Thyroid gland (tissue), 4 donors: ENCODE measurements at places on chromosomes 11 and 22. TPM values are rescaled to one million over a fixed set of nuclear protein-coding genes. Genes with fewer than 3 reads are reported as not detected.

DNA sequence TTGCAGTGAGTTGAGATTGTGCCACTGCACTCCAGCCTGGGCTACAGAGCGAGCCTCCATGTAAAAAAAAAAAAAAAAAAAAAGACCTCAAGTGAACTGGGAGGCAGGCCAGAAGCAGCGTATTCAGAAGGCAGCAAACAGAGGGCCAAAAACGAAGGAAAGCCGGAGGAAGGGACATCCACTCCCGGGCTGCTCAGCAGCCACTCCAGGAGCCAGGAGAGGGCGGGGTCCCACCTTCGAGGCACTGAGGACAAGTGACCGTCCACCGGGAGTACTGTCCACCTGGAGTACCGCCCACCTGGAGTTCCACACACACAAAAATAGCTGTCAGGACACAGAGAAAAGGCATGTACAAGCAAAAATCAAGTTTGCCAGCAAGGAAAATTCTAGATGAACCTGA lies 5.5 kb downstream of the TOLLIP start:
- peaks cover 51% of the 10 kb centered on the region for H3K4me1 ChIP-seq
- H3K27ac ChIP-seq: peak overlapping the region; percentile 48
- H3K27me3 ChIP-seq: no peaks in the 10 kb centered on the region
- DNase-seq: peak; percentile 81
- H3K36me3 ChIP-seq: no peaks in the 10 kb centered on the region

GRCh38 chr11:78253797-78254196 lies 65.1 kb downstream of the USP35 start:
- H3K4me3 ChIP-seq: no peak overlapping the region
- DNase-seq: no peak
- no peaks in the 10 kb centered on the region for H3K36me3 ChIP-seq
- H3K27ac ChIP-seq: no peak overlapping the region
- no peaks in the 10 kb centered on the region for H3K27me3 ChIP-seq

- peaks cover 38% of the 10 kb centered on the region for H3K4me1 ChIP-seq
- H3K4me3 ChIP-seq: no peak overlapping the region
- no peaks in the 10 kb centered on the region for H3K27me3 ChIP-seq
- H3K27ac ChIP-seq: no peak overlapping the region
- peak; percentile 52 for DNase-seq
These were observed 115.6 kb downstream of the SGSM3 start for GRCh38 chr22:40485813-40486667.

DNA sequence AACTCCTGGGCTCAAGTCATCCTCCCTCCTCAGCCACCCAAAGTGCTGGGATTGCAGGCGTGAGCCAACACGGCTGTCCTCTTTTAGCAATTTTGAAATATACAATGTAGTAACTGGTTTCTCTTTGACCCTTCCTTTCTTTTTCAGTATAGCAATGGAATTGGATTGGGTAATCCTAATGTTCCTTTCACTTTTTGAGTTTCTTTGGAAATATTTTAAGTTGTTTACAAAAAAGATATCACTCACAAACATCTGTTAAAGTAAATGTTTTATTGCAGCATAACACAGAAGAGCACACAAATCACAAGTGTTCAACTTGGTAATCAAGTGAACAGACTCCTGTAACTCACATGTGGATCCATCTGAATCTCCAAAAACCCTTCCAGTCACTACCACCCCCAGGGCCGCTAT lies 44.6 kb upstream of the EP300 start:
- H3K27ac ChIP-seq: no peak overlapping the region
- no peaks in the 10 kb centered on the region for H3K27me3 ChIP-seq
- peaks cover 5% of the 10 kb centered on the region for H3K4me1 ChIP-seq
- H3K36me3 ChIP-seq: no peaks in the 10 kb centered on the region
- DNase-seq: no peak
- H3K4me3 ChIP-seq: no peak overlapping the region

DNA sequence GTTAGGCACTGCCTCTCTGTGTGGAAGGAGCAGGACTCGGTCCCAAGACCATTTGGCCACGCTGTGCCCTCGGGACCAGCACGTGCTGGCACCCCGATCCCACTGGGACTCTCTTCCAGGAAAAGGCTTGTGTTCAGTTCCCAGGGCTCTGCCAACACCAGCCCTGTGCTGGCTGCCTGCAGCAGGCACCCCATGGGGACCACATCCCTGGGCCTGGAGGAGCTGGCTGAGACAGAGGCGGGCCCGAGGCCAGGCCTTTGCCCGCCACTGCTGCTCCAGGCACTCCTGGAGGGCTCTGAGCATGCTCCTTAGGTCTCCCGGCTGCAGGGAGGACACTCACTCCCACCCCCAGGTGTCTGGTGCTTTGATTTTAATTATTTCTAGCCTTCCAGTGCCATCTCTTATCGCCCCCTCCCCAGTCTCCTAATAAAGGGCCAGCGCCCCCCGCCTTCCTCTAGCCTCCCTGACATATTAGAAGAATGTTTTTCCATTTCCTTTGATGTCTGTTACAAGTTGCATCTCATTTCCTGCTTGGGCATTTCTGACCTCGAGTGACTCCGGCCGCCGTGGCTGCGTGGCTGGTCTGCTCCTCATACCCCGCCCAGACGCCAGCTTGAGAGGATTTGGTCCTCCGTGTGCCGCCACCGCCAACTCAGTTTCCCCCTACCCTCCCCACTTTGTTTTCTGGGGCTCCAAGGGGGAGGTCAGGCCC lies 14.4 kb downstream of the CDKN1C start:
- no peak for DNase-seq
- H3K4me1 ChIP-seq: no peaks in the 10 kb centered on the region
- H3K4me3 ChIP-seq: no peak overlapping the region

GRCh38 chr11:134207538-134208239 lies 16.1 kb downstream of the NCAPD3 start:
- H3K4me1 ChIP-seq: no peaks in the 10 kb centered on the region
- DNase-seq: peak; percentile 25
- no peaks in the 10 kb centered on the region for H3K27me3 ChIP-seq
- peaks cover 32% of the 10 kb centered on the region for H3K36me3 ChIP-seq
- H3K27ac ChIP-seq: no peak overlapping the region

DNA sequence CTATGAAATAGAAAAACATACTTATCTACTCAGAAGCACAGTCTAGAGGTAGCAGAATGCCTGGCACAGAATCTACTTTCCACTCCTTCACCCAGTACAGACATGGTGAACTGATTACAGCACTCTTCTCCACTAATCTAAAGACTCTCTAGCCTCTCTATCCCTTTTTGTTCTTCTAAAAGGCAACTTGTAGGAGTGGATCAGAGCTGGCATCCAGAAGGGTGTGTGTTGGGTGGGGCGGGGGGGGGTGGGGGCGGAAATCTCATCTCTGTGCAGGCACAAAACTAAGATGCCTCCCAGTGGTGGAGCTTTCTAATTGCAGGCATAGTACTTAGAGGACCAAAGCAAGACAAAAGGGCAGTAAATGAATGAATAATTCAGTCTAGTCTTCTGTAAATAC lies 11.5 kb upstream of the EMID1 start:
- no peaks in the 10 kb centered on the region for H3K36me3 ChIP-seq
- no peaks in the 10 kb centered on the region for H3K4me1 ChIP-seq
- no peak for DNase-seq
- no peak overlapping the region for H3K27ac ChIP-seq

H19 gene
- 13.5 TPM for total RNA-seq

LMF2 gene
- 53.2 TPM for total RNA-seq

GRM5 gene
- not detected for total RNA-seq
